ENCODE measurements at places on chromosomes 16 and 17. TPM values are rescaled to one million over a fixed set of nuclear protein-coding genes. Genes with fewer than 3 reads are reported as not detected.

- ATAC-seq = no peak
Measured at GRCh38 chr17:63517825-63518534, 5.2 kb upstream of the KCNH6 start.

DNA sequence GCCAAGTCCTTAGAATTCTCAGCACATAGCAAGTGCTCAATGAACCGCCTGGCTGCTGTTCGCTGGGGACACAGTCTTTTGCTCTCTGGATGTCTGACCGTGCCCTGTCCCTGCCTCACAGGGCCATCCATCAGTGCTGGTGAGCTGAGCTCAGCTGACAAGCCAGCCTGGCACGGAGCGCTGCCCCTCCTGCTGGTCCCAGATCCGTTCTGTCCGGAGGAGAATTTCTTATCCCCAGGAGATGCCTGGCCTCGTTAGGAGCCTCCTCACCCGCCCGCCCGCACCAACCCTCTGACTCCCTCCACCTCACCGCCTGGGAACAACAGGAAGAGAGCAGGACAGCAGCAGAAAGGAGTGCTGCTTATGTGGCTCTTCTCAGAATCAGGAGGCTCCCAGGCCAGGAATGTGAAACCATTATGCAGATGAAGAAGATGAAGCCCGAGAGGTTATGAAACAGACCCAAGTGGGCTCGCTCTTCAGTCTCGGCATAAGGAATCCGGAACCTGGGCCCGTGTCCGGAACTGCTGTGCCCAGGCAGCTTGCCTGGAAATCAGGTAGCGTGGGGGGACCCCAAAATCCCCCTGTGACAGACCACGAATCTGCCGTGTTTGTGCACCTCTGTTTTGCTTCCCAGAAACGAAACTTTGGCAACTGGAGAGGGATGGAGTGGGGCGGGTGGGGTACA, 28.8 kb upstream of the RMI2 start:
- ATAC-seq = peak; percentile 20

DNA sequence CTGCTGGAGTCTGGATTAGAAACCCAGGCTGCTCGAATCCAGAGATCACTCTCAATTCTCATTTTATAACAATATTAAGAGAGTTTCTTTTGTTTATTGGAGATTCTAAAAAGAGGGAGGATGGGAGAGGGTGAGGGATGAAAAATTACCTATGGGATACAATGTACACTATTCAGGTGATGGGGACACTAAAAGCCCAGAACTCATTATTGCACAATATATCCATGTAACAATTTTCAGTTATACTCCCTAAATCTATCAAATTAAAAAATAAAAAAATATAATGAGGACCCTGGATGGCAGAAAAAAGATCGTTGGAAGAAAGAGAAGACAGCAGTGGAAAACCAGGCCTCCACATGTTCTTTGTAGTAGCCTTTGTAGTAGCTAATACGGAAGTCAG, 100.8 kb downstream of the CNTNAP4 start:
- no peak for ATAC-seq

DNA sequence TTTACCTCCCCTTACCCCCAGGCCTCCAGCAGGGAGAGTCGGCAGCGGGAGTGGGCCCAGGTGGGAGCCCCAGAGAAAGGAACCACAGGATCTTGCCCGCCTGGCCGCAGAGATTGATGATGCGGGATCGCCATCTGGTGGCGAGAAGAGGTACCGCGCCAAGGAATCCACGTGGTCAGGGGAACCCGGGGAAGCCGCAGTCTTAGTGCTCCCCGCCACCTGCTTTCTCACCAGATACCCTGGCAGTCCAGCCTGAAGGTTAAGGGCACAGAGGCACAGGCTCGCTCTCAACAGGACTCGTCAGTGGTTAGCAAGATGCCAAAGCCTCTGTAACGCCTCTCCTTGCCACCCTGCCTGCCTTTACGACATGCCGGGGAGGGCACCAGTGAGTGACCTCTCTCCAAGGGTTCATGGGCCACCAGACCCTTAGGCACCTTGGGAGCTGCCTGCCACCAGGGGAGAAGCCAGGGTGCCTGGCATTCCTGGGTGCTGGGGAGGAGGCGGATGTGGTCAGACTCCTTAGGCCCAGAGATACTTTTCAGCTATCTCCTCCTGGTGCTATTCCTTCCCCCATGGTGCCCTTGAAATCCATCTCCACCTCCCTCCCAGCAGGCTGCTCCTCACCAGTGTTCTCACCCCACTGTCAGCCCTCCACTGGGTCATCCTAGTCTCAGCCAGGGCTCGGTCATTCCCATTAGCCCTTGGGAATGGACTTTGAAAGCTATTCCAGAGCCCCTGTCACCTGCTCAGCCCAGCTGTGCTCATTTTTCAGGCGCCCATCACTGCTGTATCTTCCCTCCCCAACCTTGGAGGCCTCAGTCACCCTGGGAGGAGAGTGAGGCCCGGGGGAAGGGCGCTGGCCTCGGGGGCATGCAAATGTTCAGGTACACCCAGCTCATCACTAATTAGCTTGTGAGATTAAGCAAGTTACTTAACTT, 5.5 kb upstream of the RHBDF2 start:
- peak; percentile 80 for ATAC-seq

- no peak for ATAC-seq
Measured at GRCh38 chr16:10647721-10648296, 46.9 kb downstream of the TEKT5 start.

TMEM114 gene
- 0.97 TPM for total RNA-seq

SLFN14 gene
- 0.45 TPM for total RNA-seq
